ENCODE measurements at places on chromosomes 2 and 18.

- DNase-seq = no peak
These were observed 202.4 kb downstream of the ARL6IP6 start for GRCh38 chr2:152920846-152921245.

GRCh38 chr2:111208639-111209038 is 87.9 kb downstream of the BCL2L11 start:
- DNase-seq = no peak

DNA sequence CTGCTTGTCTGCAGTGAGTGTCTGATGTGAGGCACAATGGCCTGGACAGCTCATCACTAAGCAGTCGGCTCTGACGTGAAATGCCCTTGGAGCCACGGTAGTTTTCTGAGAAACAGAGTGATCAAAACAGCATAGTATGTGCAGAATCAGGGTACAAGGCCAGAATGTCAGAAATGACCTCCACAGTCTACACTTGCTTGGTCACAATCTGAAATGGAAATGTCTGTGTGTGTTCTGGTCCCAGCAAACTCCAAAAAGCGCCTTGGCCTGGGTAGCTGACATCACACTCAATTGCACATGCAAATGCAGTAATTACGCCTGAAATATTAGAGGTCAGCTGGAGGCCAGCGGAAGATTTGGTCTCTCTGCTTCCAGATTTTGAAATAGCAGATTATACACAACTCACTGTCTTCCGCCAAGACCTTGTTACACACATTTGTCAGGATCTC is 95.4 kb downstream of the CTAGE1 start:
- no peak for DNase-seq

DNA sequence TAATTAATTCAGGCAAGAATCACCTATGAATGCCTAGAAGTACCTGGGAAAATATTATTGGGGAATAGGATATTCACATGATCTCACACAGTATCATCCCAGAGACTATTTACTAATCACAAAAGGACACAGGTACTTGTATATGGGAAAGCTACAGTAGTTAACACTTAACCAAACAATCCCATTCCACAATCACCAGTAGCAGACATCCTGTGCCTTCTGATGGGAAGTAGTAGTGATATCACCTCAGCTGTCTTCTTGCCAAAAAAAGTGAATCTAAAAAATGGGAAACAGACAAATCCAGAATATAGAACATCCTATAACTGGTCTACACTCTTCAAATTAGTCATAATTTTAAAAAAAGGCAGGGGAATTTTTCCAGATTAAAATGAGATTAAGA is 75.6 kb upstream of the CCDC150 start:
- no peak for DNase-seq

- DNase-seq = no peak
These were observed 138.4 kb downstream of the OTX1 start for GRCh38 chr2:63189026-63189425.

DNA sequence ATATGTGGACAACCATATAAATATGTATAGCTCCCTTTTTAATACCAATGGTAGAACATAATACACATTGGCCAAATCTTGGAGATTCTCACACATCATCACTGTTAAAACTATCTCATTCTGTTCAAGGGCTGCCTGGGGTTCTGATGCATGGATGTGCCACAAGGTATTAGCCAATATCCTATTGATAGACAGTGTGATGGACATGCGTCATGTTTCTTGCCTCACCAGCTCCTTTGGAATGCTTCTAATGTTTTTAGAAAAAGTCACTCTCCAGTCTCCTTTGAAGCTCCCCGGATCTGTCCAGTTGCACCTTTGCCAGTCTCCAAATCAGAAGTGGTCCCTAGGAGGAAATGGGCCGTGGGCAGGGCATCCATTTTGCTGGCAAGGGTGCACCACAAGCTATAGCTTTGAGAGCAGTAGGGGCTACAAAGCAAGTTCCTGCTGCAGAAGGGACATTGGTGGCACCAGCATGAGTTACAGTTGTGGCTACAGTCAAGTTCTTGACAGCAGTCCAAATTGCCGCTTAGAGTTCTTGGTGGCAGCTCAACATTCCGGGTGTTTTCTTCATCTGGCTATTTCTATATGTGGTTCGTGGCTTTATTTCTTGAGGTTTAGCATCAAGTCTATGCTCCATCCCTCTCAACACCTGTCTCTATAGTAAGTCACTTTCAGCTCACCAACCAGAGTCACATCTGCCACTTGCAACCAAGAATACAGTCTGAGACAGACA is 25.1 kb upstream of the ATRAID start:
- no peak for DNase-seq

GRCh38 chr2:239004274-239005015 is 156.6 kb downstream of the TWIST2 start:
- DNase-seq = no peak
